Putamen (tissue), 1 donor: ENCODE measurements at places on chromosomes 5 and 9.

DNA sequence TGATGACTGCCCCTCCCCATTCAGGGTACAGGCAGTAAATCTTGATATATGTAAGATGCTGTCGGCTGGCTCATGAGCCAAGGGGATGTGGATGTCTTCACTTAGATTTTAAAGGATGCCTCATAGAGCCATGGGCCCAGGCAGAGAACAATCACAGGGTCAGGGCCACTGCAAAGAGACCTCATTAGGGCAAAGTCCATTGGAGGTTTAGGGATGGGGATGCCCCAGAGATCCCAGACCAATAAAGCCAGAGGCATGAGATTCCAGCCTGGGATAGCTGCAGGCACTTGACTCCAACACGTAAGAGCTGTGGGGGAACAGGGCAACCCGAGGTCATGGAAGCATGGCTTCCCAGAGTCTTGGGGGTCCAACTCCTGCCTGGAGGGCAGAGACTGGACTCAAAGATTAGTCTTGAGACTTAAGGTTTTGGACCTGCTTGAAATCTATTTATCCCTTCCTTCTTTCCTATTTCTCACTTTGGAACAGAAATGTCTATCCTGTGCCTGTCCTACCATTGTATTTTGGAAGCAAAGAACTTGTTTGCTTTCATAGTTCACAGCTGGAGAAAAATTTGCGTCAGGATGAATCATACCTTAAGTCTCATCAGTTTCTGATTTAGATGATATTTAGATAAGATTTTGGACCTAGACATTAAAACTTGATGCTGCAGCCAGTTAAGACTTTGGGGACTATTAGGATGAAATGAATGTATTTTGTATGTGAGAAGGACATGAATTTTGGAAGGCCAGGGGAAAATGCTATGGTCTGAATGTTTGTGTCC is 101.3 kb upstream of the ADRA1B start:
- no peak for DNase-seq

GRCh38 chr9:27787891-27788290 is 214.6 kb upstream of the C9orf72 start:
- no peak for DNase-seq

DNA sequence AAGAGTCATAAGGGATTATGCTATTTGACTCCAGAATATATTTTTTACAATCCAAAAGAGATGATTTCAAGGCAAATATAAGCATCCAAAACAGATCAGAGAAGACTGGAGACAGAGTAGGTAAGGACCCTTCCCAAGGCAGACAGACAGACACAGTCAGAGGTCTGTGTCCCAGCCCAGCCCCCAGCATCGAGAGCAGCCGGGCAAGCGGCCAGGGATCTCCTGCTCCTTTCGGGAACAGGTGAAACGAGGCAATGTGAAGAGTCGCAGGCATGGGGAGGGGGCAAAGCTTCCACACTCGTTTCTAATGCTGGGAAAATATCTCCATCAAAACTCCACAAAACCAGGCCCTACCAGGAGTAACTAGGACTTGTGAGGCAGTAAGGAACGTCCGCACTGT is 5.8 kb downstream of the PAEP start:
- DNase-seq, result no peak

GRCh38 chr9:130610862-130611707 is 31.7 kb downstream of the FUBP3 start:
- no peak for DNase-seq

- no peak for DNase-seq
These were observed 185.7 kb downstream of the MARCHF11 start for GRCh38 chr5:15993919-15994318.

GRCh38 chr5:178490935-178491652 is 99.1 kb downstream of the COL23A1 start:
- no peak for DNase-seq

GRCh38 chr9:87740209-87740608 is 14.3 kb downstream of the CTSL start:
- DNase-seq, result no peak

GRCh38 chr9:8730618-8731017 is 931.0 kb upstream of the DMAC1 start:
- DNase-seq, result no peak

GRCh38 chr9:128504485-128505413 is at the start of gene GLE1:
TSS of gene GLE1 (plus strand) at chr9:128504719. CDS start at chr9:128504806, 87 bp downstream.
- peak; percentile 93 for DNase-seq

DNA sequence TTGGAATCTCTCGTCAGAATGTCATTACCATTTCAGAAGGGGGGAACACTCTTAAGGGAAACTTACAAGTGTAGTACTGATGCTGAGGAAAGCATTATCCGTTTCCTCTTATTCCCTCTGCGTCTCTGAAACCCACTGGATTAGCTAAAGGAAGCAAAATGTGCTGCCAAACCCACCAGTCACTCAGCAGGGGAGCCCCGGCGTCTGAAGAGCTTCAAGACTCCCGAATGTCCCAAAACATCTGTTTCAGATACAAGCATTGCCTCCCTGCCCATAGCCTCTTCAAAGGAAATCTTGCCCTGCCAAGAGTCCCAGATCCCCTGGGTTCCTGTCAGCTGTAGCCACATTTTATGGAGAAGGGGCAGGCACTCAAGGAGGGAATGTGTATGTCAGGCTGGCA is 1.0 kb upstream of the HCN1 start:
- DNase-seq, result no peak

DNA sequence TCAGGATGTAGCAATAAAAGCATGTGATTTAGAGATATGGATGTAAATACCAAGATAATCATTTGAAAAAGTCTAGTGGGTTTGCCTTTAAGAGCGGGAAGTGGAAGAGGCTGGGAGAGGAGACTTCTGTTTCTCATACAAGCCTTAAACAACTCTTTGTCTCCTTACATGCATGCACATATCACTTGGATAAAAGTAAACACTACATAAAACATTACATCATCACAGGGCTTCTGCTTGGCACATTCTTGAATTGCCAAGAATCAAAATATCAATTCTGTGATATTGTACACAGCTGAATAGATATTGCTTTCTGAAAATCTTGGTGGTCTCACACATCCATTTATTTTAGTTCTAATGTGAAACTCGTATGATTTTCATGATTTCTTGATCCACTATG is 57.6 kb downstream of the FOXD1 start:
- no peak for DNase-seq

DNA sequence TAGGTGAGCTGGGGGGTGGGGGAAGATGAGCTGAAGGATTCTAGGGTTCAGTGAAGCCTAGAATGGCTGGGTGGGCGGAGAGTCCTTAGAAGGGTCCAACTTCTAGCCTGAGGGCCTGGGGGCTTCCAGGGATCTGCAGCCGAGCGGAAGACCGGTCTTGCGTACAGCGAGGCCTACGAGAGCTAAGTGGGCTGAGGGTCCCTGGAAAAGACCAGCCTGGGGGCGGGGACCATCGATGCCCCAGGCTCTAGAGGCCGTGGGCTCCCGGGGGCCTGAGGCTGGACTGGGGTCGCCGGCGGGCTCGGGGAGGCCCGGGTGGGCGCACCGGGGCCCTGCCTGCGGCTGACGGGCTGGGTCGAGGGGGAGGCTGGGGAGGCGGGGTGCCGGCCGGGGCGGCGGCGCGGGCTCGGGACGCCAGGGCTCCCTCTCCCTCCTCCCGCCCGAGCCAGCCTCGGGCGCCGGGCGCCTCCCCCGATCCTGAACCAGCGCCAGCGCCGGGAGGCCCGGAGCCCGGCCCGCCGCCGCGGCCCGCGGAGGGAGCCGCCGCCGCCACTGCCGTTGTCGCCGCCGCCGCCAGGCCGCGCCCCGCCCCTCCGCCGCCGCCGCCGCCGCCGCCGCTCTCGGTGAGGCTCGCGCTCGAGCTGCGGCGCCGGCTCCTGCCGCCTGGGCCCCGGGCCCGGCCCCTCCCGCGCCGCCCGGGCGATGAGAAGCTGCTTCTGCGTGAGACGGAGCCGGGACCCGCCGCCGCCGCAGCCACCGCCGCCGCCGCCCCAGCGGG is at the start of gene MVB12B:
MVB12B (plus strand) TSS at position 602 of the 778 bp plus-strand sequence; CDS start at position 703, 101 bp downstream.
- DNase-seq, result peak; percentile 49

GRCh38 chr5:17734011-17734410 is 99.8 kb downstream of the TAF11L14 start:
- DNase-seq, result no peak

DNA sequence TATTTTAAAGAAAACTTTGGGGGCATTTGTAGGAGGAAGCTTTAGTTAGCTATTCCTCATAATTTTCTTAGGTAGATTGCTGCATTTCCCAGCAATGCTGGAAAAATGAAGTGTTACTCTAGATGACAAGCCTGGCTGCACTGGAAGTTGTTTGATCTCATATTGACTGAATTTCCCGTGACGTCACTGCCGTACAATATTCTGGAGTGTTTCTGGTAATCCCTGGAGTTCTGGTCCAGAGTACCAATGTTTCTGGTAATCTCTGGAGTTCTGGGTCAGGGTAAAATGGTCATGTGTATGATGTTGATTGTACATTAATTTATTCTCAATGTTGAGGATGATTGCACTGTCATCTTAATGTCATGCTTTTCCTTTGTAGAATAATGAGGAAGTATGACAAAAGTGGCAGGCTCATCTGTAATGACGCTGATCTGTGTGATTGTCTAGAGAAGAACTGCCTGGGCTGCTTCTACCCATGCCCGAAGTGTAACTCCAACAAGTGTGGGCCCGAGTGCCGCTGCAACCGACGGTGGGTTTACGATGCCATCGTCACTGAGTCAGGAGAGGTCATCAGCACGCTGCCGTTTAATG is 26.2 kb downstream of the ARL14EPL start:
- peak; percentile 16 for DNase-seq

GRCh38 chr5:63554191-63554590 is 408.1 kb downstream of the HTR1A start:
- DNase-seq, result no peak

GRCh38 chr5:154767576-154767975 is 12.4 kb downstream of the LARP1 start:
- DNase-seq, result no peak

DNA sequence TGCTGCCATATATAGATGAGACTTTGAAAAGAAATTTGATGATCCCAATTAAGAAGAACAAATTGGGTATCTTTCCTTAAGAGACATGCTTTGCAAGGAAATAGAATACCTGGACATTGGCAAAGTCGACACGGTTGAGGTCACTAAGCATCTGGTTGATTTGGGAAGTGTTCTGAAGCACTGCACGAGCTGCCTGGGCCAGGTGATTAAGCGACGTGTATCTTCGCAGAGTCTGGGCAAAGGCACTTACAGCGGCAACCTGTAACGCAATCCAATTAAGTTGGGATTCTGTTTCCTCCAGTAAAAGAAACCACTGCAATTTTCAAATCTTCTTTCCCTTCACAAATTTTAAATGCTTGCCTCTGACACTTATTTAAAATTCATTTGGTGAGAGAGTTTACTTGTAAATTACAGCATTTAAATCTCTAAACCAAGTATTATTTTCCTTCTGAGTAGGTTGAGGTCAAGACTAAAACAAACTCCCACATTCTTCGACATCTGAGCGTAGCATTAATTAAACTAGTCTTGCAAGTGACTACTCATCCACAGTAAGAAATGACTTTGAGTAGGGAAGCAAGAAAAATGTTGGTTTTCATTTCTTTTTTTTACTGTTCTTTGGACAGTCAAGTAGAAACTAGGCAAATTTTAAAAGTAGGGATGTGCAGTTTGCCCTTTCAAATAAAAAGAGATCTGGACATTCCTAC is 262.8 kb downstream of the RFX3 start:
- DNase-seq, result no peak

DNA sequence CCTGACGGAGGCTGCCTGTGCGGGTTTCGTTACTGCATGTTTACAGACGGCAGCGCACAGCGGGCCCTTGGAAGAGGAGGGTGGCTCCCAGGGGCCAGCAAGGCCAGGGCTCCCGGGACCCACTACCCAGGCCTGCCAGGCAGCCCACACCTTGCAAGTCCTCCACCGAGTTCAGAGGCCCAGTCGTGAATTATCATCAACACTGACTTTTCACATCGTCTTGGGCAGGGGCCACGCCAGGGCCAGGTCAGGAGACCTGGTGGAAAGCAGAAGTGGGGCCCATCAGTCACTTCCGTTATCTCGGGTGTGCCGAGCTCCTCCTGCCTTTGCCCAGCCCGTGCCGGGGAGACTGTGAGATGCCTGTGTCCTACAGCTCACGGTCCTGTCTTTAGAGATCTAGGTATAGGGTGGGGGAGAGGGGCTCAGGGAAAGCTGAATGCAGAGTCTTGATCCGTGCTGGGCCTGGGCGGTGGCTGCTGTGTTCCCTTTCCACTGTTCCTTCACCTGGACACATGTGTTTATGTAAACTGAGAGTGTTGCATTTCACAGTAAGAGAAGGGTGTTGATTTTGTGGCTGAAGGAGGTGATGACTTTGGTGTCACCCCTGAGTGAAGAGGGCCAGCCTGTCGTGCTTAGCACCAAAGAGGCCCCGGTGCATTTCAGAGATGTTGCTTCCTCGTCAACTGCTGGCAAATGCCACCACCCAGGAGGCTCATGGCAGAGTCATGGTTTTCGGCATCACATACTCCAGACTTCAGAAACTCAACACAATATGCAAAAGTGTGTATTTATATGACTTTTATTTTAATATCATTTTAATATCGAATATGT is 175.2 kb downstream of the GAPVD1 start:
- no peak for DNase-seq

DNA sequence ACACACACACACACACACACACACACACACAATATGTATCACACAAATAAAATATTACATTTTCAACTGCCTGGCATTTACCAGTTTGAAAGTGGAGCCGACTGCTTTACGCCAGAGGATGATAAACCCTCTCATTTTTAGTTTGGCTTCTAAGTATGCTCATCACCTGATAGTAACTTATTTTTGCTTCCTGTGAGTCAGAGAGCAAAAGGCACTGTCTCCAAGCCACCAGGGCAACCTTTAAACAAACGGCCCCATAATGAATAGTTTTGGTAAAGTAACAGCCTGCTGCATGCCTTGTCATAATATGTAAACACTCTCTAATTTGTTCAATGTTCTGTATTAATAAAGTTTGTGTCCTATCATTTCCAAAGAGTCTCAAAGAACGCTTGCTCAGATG is 26.9 kb downstream of the KLF4 start:
- no peak for DNase-seq

- DNase-seq, result no peak
These were observed 14.9 kb downstream of the LARP1 start for GRCh38 chr5:154770111-154770510.

GRCh38 chr9:73023025-73023541 is 70.2 kb upstream of the ALDH1A1 start:
- DNase-seq, result peak; percentile 12

- no peak for DNase-seq
These were observed 8.8 kb downstream of the HOMER1 start for GRCh38 chr5:79505138-79505537.

DNA sequence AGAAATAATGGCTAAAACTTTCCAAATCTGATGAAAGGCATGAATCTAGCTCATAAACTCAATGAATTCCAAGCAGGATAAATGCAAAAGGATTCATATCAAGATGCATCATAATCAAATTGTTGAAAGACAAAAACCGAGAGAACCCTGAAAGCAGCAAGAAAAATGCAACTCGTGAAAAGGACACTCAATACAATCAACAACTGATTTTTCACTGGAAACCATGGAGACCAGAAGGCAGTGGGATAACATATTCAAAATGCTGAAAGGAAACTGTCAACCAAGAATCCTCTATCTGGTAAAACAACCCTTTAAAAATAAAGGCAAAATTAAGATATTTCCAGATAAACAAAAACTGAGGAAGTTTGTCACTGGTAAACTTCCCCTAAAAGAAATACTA is 9.5 kb downstream of the FBXL17 start:
- DNase-seq, result no peak
